Dermis lymphatic vessel endothelial cell (primary cell): ENCODE measurements at places on chromosomes 1 and 21. TPM values are rescaled to one million over a fixed set of nuclear protein-coding genes. Genes with fewer than 3 reads are reported as not detected.

The SOX13 gene
- total RNA-seq: 5.4 and 6.5 TPM in 2 replicates

The CD1B gene
- total RNA-seq: not detected in 2 replicates

The SLAMF8 gene
- total RNA-seq: under 0.01 TPM in 1 of 2 replicates, not detected in the other

The RPE65 gene
- total RNA-seq: not detected in 2 replicates

The ST6GALNAC3 gene
- total RNA-seq: 57.8 and 110 TPM in 2 replicates

The ADAMTSL4 gene
- 0.11 and 0.34 TPM in 2 replicates for total RNA-seq

The LRRC53 gene
- total RNA-seq: not detected in 2 replicates

The PODN gene
- total RNA-seq: not detected in 2 replicates

The SLC44A3 gene
- 3.6 and 4.1 TPM in 2 replicates for total RNA-seq

The ZNF281 gene
- 22.3 and 22.5 TPM in 2 replicates for total RNA-seq

The KRTAP19-3 gene
- not detected in 2 replicates for total RNA-seq
